CD4-positive, alpha-beta T cell treated with Interleukin-4 for 1 hour (primary cell): ENCODE measurements at places on chromosomes 16 and 17.
A peak's percentile ranks its signal among the peaks of the same experiment; 100 is the strongest.

DNA sequence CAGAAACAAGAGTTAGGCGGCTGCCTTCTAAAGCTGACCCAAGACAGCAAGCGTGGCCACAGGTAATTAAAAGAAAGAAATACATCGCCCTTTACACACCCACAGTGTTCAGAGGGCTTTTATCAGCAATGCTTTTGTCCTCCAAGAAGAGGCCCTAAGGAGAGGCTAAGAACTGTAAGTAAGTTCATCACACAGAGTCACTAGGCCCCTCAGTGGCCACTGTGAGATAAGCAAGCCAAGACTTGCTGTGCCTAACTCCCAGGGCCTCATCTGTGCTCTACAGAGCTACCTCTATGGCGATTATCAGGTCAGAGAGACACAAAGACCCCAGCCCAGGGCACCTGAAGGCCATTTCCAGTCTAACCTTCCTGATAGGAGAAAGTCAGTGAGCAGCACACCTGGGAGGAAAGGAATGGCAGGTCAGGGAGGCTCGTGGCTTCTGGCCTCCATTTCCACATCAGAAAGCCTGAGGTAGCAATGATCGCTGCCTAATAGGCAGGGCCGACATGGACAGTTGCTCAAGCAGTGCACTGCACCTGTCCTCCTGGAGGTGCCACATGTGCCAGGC lies 545.2 kb upstream of the CDH11 start:
- DNase-seq = no peak

GRCh38 chr17:36544044-36544306 lies 744 bp upstream of the GGNBP2 start:
- DNase-seq = peak; percentile 37

- DNase-seq = peak; percentile 92
Observed at GRCh38 chr16:3129137-3130131, 5.4 kb upstream of the ZNF213 start.

- DNase-seq = peak; percentile 8
Observed at GRCh38 chr16:24858219-24859041, 12.7 kb downstream of the SLC5A11 start.

- peak; percentile 88 for DNase-seq
Observed at GRCh38 chr17:47066841-47067682, 88.0 kb upstream of the RPRML start.

DNA sequence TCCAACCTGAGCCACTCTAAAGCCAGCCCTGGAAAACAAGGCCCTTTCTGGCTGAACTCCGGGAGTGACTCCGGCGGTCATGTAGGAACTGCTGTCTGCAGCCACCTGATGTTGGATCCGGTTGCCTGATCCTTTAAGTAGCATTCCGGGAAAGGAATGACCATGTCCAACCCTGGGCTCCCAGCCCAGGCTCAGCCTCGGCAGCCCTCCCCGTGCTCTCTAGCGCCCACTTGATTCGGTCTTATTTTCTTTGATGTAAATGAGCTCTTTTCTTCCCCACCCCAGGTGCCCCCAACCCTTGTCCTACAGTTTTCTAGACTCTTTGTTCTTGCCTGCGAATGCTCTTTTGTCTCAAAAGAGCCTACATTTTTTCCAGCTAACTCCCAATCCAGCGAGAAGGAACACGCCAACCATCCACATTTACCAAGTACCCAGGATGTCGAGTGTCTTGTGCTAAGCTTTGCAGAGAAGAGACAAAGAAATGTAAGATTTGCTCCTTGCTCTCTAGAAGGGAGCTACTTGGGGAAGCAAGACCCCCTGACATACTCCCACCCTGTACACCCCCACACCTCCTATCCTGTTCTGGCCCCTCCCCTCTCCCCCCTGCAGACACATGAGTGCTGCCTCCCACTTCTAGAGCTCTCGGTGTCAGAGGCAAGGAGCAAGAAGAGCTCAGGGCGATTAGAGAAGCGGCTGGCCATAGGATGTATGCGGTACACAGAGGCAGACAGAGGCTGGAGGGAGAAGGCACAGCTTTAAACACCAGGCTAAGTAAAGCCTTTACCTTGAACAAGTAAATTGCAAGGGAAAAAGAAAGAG lies 53.8 kb downstream of the COG7 start:
- no peak for DNase-seq

- DNase-seq = no peak
Observed at GRCh38 chr16:71276589-71277334, 12.4 kb downstream of the CMTR2 start.

- no peak for DNase-seq
Observed at GRCh38 chr17:5210614-5211252, 19.1 kb upstream of the ZNF594 start.

- DNase-seq = no peak
Observed at GRCh38 chr17:82175951-82176350, 36.7 kb downstream of the CCDC57 start.

- DNase-seq = no peak
Observed at GRCh38 chr17:63290784-63291183, 155.3 kb downstream of the CYB561 start.

DNA sequence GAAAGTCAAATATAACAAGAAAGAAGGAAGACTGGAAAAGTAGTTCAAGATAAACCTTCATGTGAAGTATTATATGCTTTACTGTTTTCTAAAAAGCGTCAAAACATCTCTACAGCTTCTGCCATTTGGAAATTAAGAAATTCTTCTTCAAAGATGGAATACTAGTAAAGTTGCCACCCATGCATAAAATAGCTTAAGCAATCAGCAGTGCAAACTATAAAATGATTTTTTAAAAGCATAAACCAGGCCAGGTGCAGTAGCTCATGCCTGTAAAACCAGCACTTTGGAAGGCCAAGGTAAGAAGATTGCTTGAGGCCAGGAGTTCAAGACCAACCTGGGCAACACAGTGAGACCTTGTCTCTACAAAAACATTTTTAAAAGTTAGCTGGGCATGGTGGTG lies 68.2 kb downstream of the USP32 start:
- no peak for DNase-seq

DNA sequence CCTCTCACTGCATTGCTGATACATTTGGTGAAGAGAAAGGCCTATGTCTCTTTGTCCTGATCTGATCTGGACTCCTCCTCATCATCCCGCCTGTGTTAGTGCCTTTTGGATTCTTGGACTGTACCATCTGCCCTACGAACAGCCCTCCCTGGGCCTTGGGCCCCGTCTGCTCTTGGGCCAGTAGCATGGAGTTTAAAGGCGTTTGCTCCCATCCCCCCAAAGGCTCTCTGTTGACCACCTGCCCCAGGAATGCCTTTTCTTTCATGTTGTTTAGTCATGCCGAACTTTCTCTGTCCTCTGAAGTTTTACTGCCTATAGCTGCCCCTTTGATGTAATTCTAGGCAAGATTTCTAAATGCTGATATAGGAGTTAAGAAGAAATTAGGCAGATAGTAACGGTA lies 30.9 kb upstream of the MEAK7 start:
- no peak for DNase-seq

DNA sequence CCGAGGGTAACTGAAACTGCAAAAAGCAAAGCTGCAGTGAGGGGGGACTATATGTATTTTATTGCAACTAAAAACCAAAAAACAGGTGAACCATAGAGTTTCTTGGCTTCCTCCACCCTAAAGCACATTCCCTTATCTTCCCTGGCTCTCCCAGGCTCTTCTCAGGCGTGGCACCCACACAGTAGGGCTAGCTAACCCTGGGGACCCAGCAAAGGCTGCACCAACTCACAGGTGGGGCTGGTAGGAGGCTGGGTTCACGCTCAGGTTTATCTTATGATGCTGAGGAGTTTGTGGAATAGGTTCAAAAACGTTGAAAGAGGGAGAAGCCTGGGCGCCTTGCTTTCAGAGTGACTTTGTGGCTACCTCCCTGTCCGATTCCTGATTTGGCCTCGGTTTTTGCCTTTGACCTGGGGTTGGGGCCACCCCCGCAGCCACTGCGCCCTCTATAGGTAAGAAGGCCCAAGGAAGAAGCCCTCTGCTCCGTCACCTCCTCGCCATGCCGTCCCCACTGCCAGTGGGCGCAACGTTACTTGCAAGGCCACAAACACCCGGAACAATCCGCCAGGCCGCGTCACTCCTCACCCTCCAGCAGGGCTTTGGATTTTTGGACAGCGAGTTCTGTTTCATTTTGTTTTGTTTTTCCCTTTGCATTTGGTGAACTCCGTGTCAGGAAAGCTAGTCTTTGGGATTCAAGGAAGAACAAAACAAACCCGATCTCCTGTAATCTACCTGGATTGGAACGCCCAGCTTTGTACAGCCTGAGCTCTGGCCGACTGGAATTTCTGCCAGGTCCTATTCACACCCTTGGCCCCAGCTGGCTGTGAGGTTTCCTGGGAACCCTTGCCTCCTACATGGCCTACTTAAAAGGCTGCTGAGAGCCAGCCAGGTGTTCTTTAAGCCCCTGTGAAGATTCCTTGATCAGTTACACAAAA lies 60.8 kb downstream of the TBC1D16 start:
- DNase-seq = no peak
